ENCODE measurements at places on chromosomes 11 and 22.

- DNase-seq: no peak
Observed at GRCh38 chr11:46671958-46672315, 28.5 kb downstream of the ARHGAP1 start.

GRCh38 chr11:106152013-106152412 is 74.6 kb downstream of the AASDHPPT start:
- DNase-seq: no peak

DNA sequence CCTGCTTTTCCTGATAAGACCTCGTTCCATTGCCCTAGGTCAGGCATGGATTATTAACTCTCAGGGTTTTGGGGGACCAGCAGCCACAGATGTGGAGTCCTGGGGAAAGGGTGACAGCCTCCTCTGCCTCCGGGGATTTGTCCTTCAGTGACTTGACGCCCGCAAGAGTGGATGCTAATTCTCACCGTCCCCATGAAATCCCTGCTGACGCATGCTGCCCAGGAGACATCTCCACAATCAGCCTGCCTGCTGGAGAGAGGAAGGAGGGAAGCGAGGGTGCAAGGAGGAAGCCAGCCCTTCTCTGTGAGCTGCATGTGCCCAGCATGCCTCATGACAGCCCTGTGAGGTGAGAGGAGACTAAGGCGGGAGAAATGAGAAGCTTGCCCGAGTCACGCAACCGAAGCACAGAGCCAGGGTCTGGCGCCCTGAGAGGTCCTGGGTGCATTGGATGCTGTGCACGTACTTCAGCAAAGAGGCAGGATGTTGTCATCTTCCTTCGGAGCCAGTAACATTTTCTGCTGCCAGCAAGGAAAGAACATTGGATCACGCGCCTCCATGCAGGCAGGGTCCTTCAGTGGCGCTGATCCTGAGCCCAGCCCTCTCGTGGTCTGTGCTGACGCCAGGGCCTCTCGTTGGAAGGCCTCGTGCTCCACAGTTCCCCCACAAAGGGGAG is 27.3 kb upstream of the KRTAP5-6 start:
- DNase-seq: no peak

DNA sequence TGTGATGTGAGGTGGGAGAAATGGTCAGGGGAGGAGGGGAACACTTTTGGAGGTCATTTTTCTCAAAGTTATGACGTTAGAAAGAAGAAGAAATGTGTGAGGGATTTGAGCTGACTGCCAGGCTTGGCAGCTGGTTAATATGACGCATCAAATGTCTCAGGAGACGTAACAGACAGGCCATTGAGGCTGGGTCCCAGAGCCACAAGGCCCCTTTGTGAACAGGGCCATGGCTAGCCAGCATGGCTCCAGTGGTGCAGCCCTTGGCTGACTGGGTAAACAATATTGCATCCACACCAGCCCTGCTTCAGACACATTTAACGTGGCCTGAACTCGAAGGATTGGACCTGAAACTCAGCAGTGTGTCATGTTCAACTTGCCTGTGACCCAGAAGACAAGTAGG is 34.3 kb downstream of the AMOTL1 start:
- DNase-seq: no peak

- peak; percentile 61 for DNase-seq
Observed at GRCh38 chr11:122101625-122102291, 14.3 kb downstream of the BLID start.

DNA sequence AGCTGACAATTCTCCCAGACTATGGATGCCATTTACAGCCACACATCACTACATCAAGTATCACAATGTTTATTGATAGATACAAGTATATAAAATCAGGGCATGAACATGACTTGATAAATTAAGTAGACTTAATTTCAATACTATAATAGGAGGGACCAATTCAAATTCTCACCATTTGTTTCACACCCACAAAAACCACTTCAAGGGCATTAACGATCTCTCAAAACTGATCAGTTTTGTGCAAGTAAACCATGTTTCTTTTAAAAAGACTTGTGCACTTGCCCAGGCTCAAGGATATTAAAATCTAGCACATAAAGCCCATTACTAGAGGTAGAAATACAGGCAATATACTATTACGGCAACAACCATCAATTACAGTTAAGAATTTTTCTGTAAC is 11.7 kb downstream of the EIF4G2 start:
- DNase-seq: no peak

DNA sequence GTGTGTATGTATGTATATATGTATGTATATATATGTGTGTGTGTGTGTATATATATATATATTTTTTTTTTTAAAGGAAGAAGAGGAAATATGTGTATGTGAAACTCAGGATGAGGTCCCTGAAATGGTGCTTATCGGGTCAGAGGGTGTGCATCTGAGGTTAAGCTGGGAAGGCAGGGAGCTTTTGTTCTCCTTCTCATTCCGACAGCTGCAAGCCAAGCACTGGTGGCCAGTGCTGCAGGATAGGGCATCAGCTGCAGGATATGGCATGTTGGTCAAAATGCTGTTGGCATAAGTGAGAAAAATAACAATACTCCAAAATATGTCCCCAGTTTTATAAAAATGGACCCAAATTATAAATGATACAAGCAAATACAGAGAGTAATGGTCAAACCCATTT is 7.4 kb downstream of the SNRPD3 start:
- no peak for DNase-seq

DNA sequence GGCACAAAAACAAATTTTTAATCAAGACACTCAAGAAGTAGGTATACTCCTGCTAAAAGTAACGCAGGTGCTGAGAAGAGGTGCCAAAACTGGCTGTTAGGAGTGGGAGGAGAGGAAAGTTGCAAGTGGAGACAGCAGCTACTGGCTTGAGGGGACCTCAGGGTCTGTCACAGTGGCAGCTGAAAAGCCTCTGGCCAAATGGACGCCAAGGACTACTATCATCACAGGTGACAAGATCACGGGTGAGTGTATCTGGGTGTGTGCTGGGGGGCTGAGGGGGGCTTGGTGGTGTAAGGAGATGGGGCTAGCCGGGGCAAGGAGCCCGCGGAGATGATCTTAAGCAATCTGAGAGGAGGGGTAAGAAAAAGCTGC is 687 bp downstream of the ZNF202 start:
- no peak for DNase-seq

DNA sequence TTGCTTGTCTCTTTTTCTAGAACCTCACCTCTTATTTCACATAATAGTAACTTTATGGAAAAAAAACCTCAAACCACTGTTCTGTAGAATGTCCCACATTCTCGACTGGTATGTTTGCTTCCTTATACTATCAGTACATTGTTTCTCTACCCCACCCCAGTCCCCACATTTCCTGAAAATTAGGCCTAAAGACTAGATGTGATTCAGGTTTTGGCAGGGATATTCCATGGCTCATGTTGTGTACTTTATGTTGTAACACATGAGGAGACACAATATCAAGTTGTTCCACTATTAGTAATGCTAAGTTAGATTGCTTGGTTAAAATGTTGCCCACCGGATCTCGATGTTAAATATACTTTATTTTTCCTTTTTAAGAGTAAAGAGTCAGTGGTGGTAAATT is 34.7 kb downstream of the DDIAS start:
- no peak for DNase-seq

DNA sequence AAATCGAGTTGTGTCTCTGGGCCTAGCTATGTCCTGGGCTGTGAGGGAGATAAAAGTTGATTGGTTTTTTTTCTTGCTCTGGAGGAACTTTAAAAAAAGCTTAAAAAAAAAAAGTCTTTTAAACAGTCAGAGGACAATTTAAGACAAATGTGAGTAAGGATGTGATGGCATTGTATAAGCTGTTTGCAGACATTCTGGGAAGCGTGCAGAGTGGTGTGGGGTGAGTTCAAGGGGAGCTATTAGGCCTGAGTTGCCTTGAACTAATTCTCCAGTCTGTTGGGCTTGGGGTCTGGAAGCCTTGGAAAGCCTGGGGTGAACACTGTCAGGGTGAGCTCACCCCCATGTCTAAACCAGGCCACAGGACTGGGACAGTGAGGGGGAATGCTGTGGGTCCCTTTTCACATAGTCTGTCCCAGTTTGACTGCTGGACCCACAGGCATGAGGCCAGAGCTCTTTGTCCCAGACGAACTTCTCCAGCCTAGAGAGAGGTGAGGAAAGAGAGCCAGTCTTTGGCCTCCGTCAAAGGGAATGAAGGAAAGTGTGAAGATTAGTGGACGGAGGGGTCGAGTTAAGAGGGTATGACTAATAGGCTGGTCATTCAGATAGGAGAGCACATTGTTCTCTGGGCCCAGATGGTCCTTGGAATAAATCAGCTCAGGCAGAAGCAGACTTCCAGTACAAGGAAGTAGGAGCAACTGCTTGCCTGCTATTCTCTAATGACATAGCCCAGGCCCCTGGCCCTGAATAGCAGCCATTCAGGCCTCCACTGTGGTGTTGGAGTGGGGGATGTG is 76.4 kb upstream of the NNMT start:
- DNase-seq: peak; percentile 39

DNA sequence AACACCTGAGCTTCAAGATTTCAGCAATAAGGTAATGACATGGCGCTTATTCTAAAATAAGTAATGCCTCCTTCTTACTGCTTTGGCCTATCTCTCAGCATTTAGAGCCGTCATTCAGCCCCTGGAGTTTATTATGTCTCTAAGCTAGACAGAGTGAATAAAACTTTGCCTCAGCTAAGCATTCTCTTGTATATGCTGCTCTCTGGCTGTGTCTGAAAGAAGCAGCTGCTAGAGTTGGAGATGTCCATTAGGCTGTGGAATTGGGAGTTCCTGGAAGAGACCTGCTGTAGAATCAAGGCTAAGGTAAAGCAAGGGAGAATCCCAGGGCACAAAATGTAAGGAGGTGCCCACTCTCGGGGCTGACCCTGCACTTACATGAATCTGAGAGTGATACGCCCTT is 35.5 kb upstream of the TTC12 start:
- DNase-seq: no peak

- DNase-seq: no peak
Observed at GRCh38 chr11:122269824-122270223, 153.8 kb upstream of the BLID start.

DNA sequence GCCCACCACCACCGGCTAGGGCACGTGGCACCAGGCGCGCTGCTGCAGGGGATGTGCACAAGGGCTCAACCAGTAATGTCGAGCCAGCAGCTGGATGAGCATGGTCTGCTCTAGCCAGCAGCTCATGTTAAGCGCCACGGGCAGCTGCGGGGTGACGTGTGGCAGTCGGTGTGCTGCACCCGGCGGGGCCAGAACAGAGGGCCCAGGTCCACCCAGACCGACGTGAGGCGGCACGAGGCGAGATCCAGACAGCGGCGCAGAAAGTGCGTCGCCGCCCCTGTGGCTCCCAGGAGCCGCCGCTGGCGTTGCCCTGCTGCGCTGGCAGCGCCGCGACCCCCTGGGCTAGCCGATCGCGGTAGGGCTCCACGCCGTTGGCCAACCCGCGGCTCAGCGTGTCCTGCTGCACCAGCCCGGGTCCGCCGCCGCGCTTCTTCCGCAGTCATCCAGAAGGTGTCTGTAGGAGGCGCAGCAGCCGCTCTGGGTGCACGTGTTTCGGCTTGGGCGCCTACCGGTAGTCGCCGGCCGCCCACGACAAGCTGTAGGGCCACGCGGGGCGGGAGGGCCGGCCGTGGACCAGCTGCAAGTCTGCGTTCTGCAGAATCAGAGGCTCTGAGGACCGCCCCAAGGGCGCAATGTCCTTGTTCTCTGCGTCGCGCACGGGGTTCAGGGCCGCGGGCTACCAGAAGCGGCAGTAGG is 4.6 kb upstream of the GALR3 start:
- no peak for DNase-seq

DNA sequence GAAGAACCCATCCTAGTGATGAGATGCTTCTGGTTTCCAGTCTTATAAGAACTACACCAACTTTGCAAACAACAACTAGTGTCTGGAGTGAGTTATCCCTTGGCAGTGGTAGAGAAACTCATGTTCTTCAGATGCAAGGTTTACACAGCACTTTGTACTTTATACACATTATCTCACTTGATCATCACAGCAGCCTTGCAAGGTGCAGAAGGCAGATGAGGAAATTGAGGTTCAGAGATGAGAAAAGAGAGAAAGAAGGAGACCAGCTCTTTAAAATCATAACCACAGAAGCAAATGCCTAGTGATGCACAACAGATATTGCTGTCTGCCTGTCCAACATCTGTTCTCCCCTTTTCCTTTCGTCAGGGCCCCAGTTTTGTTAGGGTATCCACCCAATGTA is 16.7 kb upstream of the CD44 start:
- DNase-seq: no peak

DNA sequence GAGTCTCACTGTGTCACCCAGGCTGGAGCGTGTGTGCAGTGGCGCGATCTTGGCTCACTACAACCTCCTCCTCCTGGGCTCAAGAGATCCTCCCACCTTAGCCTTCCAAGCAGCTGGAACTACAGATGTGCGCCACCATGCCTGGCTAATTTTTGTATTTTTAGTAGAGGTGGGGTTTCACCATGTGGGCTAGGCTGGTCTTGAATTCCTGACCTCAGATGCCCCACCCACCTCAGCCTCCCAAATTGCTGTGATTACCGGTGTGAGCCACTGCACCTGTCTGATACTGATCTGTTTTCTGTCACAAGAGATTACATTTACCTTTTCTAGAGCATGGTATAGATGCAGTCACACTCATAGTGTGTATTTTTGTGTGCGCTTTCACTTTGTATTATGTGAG is 11.6 kb downstream of the ATG13 start:
- DNase-seq: no peak

Measured in kidney capillary endothelial cell (primary cell).